ENCODE measurements at places on chromosomes 7 and 10.
A peak's percentile ranks its signal among the peaks of the same experiment; 100 is the strongest.

DNA sequence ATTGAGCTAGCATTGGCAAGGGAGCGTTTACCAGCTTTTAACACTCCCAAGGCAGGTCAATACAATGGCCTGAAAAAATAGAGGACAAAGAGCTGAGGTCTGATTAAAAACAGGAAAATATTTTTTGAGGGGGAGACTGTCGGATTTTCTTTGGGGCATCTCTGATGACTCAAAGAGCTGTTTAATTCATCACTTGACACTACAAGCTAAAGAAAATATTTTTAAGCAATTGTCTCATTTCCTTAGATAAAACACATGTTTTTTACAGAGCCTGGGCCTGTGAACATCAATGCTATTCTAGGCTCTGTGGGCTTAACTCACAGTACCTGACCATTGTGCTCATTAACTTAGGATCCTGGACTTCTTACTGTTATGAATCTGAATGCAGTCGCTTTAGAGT lies 100.8 kb downstream of the NRP1 start:
- DNase-seq: no peak

DNA sequence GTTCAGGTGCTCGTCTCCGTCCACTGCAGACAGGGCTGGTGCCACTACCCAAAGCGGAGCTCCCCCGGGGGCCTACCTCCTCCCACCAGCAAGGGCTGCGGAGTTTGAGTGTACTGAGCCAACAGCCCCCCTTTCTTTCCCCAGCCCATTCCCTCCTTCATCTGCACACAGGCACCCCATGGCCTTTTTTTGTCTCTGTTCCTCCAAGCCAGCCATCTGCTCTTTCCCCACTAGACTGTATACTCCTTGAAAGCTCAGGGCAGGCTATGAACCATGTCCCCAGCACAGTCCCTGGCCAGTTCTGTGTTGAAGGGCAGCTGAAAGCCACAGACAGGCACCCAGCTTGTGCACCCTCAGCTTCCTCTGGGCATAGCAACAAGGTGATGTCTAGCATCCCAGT lies 99.4 kb downstream of the ZMIZ1 start:
- DNase-seq: no peak

- DNase-seq: no peak
These were observed 41.4 kb downstream of the LRRC20 start for GRCh38 chr10:70341016-70341415.

DNA sequence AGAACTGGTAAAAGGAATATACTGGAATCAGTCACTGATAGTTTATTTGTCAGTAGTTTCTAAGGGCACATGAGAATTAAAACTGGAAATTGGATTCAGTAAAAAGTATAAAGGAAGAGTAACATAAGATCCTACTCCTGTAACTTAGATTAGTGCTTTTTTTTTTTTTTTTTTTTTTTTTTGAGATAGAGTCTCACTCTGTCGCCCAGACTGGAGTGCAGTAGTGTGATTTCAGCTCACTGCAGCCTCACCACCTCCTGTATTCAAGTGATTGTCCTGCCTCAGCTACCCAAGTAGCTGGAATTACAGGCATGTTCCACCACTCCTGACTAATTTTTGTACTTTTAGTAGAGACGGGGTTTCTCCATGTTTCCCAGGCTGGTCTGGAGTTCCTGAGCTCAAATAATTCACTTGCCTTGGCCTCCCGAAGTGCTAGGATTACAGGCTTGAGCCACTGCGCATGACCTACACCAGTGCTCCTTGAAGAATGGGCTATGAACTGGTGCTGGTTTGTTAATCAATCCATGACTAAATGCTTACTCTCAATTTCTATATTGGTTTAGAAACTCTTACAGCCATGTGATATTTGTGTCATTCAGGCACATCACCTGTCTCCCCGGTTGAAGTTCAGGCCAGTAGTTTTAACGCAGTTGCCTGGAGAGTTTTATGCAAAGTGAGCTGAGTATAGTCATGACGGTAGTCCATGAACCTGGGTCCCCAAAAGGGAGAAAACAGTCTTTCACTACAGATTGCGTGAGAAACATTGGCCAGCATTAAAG lies 65.0 kb downstream of the ZEB1 start:
- DNase-seq: no peak

- no peak for DNase-seq
These were observed 1.1 kb upstream of the ICA1 start for GRCh38 chr7:8263048-8263447.

DNA sequence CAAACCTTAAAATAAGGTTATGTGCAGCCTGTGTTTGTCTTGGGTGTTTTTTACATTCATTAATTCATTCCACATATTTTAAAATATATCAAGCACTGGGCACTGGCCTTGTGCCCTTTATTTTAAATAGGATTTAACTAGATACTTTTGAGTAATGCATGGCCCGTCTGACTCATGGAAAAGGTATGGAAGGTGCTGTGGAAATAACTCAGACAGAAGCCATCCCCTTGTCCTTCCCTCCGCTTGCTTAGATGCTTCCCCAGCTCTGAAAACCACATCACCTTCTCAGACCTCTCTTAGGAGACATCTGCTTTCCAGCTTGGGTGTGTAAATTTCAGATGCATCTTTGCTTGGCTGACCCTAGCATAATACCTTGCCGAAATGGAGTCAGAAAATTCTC lies 30.5 kb downstream of the SLC18A2 start:
- DNase-seq: no peak

DNA sequence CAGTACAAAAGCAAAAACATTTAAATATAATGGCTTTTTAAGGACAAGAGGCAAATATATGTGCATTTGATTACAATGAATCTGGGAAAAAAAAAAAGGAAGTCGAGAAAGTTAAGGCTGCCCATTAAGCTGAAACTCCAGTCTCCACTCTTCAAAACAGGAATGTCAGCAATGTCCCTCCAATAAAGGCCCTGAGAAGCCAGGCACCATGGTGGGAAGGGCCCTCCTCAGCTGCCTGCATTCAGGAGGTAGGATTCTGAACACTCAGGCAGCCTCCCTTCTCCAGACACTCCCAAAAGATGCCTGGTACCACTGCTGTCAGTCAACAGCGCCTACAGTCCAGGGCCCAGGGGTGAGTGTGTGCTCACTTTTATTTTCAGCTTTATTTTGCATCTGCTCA lies 121.3 kb upstream of the MGMT start:
- DNase-seq: no peak

DNA sequence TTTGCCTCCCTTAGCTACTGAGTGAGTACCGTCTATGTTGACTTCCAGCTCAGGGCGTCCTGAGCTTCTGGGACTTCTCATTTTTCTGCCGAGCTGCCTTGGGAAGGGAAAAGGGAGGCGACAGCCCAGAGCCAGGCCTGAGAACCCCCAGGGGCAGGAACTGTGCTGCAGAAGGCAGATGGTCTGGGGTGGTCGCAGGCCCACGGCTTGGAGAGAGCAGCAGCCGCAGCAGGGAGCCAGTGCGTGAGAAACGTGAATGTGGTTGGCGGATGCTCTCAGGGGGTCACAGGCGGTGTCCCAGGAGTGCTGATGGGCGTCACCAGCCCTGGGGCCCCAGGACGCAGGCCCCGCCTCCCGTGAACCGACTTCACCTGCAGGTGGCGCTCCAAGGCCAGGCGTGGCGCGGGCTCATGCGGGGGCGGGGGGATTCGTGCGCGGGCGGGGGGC lies 9.2 kb upstream of the PWWP2B start:
- peak; percentile 80 for DNase-seq

- peak; percentile 44 for DNase-seq
These were observed 239.6 kb downstream of the DNAJB6 start for GRCh38 chr7:157576415-157576814.

GRCh38 chr7:144941127-144941526 lies 105.3 kb upstream of the TPK1 start:
- DNase-seq: no peak

- DNase-seq: no peak
These were observed 8.1 kb downstream of the PODXL start for GRCh38 chr7:131548371-131548770.

DNA sequence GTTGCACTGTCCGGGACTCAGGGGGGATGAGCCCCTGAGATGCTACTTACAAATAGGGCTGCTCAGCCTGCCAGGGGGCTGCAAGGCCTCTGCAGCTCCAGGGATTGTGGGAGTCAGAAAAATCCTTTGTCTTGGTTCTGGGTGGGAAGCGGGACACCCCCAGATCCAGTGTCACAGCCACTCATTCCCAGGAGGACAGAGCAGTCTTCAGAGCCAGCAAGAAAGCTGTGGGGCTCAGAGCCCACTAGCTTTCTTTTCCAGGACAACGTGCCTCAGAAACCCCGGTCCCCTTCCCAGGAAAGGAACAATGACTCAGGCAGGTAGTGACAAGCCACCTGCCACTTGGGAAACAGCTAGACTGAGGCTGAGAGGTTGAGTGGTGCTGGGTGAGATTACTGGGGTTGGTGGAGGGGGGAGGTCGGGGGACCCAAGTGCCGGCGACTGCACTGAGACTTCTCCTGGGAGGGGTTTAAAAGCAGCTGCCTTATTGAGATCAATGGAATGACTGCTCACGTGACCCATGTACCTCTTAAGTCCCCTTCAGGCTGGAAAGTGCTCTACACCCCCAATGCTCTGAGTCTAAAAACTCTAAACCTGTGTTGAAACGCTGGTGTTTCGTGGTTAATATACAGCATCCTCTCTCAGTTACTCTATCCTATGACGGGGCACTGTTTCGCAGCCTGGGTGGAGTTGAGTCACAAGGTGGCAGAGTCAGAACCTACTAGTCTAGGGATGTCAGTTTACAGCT lies 123.6 kb downstream of the UBE2H start:
- no peak for DNase-seq

GRCh38 chr7:140722254-140722653 lies 25.7 kb downstream of the NDUFB2 start:
- no peak for DNase-seq

- DNase-seq: no peak
These were observed 8.3 kb upstream of the DENND10 start for GRCh38 chr10:119095640-119096039.

- no peak for DNase-seq
These were observed 43.7 kb downstream of the ZNF273 start for GRCh38 chr7:64946772-64947171.

DNA sequence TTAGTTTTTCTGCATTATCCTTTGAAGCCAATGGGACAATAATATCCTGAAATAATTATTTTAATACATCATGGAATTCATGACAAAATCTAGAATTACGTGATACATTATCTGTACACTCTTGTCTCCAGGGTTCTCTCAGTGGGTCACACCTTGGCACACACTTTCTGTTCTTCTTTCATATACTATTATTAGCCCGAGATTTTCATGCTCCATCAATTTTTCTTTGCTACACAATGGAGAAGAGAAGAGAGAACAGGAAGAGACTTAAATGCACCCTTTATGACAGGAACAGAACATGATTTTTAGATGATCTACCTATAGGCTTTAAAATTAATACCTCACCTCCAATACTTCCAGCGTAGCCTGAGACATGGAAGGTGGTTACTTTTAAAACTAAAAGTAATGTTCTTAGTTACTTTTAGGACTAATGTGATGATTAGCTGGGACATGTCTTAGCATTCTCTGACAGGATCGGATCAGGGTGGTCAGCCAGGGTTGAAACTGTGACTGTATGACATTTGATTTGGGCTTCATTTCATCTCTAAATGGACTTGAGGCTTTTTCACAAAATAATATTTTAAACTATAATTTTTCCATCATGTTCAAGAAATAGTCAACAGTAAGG lies 148.2 kb upstream of the WNT16 start:
- no peak for DNase-seq

- no peak for DNase-seq
These were observed 141.6 kb upstream of the GDF10 start for GRCh38 chr10:47158116-47159071.

DNA sequence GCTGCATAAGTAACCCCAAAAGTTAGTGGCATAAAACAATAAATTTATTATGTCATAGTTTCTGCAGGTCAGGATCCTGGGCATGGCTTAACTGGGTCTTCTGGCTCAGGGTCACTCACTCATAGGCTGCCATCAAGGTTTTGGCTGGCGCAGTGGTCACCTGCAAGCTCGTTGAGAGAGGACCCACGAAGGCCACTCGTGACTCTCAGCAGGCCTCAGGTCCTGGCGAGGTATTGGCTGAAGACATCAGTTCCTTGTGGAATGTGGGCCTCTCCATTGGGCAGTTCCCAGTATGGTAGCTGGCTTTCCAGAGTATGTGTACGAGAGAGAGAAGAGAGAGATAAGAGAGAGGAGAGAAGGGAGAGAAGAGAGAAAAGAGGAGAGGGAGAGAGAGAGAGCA lies 138.3 kb upstream of the KLF14 start:
- no peak for DNase-seq

GRCh38 chr10:78563314-78563713 lies 505.5 kb upstream of the ZMIZ1 start:
- no peak for DNase-seq

GRCh38 chr10:132100556-132101349 lies 35.0 kb downstream of the JAKMIP3 start:
- DNase-seq: no peak

DNA sequence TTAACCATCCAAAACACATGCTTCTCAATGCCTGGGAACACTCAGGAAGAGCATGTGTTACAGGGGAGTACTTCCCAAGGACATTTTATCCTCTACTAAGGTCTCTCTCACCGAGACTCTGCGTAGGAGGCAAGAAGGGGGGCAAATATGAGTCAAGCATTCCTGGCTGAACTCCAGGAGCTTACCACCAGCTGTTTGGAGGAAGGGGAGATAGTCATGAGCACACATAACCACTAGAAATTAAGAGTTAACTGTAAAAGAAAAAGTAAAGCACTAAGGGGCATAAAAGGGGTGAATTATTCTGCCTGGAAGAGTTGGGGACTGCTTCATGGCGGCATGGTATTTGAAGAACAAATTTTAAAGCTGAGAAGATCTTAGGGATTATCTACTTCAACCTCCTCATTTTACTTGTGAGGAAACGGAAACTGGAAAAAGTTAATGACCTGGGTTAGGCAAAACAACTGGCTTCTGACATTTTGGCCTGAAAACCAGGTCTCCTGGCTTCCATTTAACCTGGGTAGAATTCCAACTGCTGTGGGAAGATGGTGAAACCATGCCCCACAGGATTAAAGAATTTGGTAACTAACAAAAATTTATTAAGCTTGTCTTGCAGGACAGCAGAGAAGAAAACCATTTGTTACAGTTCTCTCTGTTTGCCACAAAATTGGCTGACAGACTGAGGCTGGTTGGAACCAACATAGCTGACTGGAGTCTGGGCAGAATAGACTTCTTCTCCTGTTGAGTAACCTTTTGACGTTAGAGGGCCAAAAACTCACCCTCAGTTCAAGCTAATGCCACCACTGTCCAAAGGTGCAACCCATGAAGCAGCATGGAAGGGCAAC lies 85.5 kb downstream of the SLC25A13 start:
- DNase-seq: no peak

- no peak for DNase-seq
These were observed 26.0 kb upstream of the JMJD1C start for GRCh38 chr10:63491588-63492316.

- DNase-seq: no peak
These were observed 29.2 kb downstream of the COA1 start for GRCh38 chr7:43700059-43700501.

DNA sequence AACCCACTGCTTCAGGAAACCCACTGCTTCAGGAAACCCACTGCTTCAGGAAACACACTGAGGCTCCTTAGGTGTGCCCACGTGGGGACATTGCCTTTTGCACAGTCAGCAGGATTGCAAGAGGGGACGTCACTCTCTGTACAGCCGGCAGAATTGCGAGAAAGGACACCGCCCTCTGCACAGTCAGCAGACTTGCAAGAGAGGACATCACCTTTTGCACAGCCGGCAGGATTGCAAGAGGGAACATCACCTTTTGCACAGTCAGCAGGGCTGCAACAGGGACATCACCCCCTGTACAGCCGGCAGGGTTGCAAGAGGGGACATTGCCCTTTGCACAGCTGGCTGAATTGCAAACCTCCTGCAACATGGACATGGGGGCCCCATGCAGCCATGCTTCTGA lies 407.6 kb downstream of the GLRX3 start:
- DNase-seq: no peak
